Neural crest cell (in vitro differentiated cells): ENCODE measurements at places on chromosomes 3 and 15. TPM values are rescaled to one million over a fixed set of nuclear protein-coding genes. Genes with fewer than 3 reads are reported as not detected.

GRCh38 chr3:98728672-98729071 lies 34.5 kb upstream of the ST3GAL6 start:
- DNase-seq, result no peak
- H3K4me1 ChIP-seq, result peaks cover 17% of the 10 kb centered on the region
- H3K4me3 ChIP-seq, result no peak overlapping the region
- no peak overlapping the region for H3K27ac ChIP-seq

DNA sequence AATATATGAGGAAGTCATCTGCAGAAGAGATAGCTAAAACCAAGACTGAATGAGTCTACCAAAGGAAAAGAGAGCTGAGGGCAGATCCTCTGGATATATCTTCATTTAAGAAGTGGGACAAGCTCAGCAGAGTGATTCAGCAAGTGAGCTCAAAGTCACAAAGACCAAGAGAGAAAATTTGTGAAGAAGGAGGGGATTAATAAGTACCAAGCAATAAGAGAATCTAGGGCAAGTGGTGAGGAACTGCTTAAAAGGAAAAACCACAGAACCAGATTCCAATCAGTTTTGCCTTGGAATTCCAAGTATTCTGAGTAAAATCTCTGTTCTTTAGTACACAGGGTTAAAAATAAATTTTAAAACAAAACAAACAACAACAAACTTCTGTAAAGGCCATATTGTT lies 3.6 kb downstream of the EHHADH start:
- H3K27ac ChIP-seq, result no peak overlapping the region
- no peak for DNase-seq
- peaks cover 8% of the 10 kb centered on the region for H3K36me3 ChIP-seq
- H3K27me3 ChIP-seq, result peaks cover 8% of the 10 kb centered on the region
- H3K4me1 ChIP-seq, result no peaks in the 10 kb centered on the region

DNA sequence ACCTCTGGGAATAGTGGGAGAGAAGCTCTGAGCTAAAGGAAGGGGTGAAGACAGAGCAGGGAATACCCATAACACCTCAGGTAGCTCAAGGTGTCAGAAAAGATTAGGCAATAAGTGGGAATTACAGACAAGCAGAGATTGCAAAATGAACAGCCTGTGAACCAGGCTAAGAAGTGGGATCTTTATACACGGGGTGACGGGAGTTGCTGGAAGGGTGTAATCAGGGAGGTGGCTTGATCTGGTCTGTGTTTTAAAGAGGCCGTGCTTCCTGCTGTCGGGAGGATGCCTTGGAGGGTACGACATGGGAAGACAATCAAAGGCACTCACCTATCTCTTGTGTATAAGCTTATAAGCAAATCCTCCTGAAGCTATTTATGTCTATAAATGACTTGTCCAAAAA lies 216.3 kb downstream of the CLSTN2 start:
- H3K4me1 ChIP-seq, result no peaks in the 10 kb centered on the region
- no peak overlapping the region for H3K27ac ChIP-seq
- no peaks in the 10 kb centered on the region for H3K27me3 ChIP-seq
- no peaks in the 10 kb centered on the region for H3K36me3 ChIP-seq
- no peak overlapping the region for H3K4me3 ChIP-seq

GRCh38 chr15:83733206-83733605 lies 79.3 kb downstream of the ADAMTSL3 start:
- no peak overlapping the region for H3K27ac ChIP-seq
- no peaks in the 10 kb centered on the region for H3K36me3 ChIP-seq
- DNase-seq, result no peak
- H3K4me1 ChIP-seq, result no peaks in the 10 kb centered on the region
- no peaks in the 10 kb centered on the region for H3K27me3 ChIP-seq
- no peak overlapping the region for H3K4me3 ChIP-seq

HDAC11 gene
- total RNA-seq, result 12.6 and 14.0 TPM in 2 replicates

DNA sequence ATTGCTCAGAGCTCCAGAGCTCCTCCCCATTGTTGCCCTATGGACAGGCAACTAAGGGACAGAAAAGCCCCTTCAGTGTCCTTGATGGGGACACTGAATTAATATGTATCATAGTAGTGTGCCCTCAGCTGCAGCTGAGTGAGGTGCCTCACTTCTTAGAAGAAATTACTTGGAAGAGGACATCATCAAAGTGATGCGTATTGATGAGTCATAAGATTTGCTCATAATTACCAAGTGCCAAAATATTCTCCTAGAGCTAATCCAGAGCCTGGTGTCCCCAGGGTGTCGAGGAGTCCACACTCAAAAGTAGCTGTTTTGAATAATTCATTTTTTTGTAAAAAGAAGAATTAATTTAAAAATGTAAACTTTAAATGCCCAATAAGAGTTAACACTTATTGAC lies 200.7 kb upstream of the SEMA6D start:
- no peaks in the 10 kb centered on the region for H3K36me3 ChIP-seq
- no peaks in the 10 kb centered on the region for H3K27me3 ChIP-seq
- no peak for DNase-seq
- H3K4me3 ChIP-seq, result no peak overlapping the region
- no peak overlapping the region for H3K27ac ChIP-seq

- H3K4me3 ChIP-seq, result no peak overlapping the region
- H3K4me1 ChIP-seq, result peaks cover 12% of the 10 kb centered on the region
- H3K27ac ChIP-seq, result no peak overlapping the region
- DNase-seq, result no peak
Measured at GRCh38 chr3:4688411-4688810, 195.3 kb downstream of the ITPR1 start.

GRCh38 chr3:143306407-143306806 lies 186.8 kb downstream of the CHST2 start:
- H3K36me3 ChIP-seq, result no peaks in the 10 kb centered on the region
- no peaks in the 10 kb centered on the region for H3K27me3 ChIP-seq

PLXND1 gene
- 39.4 and 44.3 TPM in 2 replicates for total RNA-seq

- no peaks in the 10 kb centered on the region for H3K36me3 ChIP-seq
- H3K4me1 ChIP-seq, result peaks cover 12% of the 10 kb centered on the region
- H3K4me3 ChIP-seq, result no peak overlapping the region
- peak; percentile 83 for DNase-seq
- peak overlapping the region; percentile 72 for H3K27ac ChIP-seq
- H3K27me3 ChIP-seq, result peaks cover 24% of the 10 kb centered on the region
Measured at GRCh38 chr15:76190751-76191538, 120.3 kb downstream of the ETFA start.

DPPA2 gene
- total RNA-seq, result 0.86 and 1.1 TPM in 2 replicates

DNA sequence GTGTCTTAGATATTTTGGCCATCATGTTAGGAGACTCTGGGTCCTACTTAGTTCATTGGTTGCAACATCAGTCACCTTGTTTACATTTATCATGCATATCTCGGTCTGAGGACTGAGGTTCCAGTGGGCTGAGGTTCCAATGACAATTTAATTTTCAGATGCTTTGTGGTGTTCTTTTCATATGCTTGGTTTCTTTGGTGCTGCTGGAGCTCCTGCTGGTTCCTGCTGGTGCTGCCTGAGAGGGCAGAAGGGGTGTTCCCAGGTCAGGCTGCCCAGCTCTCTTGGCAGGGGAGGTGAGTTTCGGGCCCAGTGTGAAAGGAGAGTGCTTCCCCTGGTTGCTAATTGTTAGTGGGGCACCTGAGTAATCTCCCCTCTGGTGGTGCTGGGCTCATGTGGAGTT lies 6.9 kb upstream of the KLHL40 start:
- no peak overlapping the region for H3K27ac ChIP-seq
- H3K4me3 ChIP-seq, result no peak overlapping the region
- no peaks in the 10 kb centered on the region for H3K36me3 ChIP-seq
- no peaks in the 10 kb centered on the region for H3K4me1 ChIP-seq

DAZL gene
- total RNA-seq, result not detected in 2 replicates

GRCh38 chr3:69129531-69129930 lies 7.1 kb upstream of the LMOD3 start:
- peaks cover 18% of the 10 kb centered on the region for H3K4me1 ChIP-seq
- no peak overlapping the region for H3K4me3 ChIP-seq
- no peak for DNase-seq
- no peak overlapping the region for H3K27ac ChIP-seq
- no peaks in the 10 kb centered on the region for H3K36me3 ChIP-seq

DNA sequence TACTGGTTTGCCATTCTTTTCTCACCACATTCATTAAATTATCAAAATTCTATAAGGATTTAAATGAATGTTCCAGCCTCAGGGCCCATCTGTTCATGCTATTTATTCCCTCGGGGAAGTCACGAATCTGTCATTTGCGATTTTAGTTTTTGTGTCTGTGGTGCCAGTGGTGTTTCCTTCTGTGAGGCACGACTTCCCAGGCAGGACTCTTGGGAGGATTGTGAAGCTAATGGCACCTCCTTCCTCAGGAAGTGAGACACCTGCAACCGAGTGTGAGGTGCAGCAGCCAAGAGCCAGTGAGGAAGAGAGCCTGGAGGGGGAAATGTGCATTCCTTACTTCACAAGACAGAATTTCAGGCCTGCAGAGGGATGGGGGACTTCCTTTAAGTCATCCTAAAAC lies 24.1 kb downstream of the SV2B start:
- peaks cover 10% of the 10 kb centered on the region for H3K4me1 ChIP-seq
- no peak overlapping the region for H3K27ac ChIP-seq
- no peaks in the 10 kb centered on the region for H3K36me3 ChIP-seq
- DNase-seq, result no peak
- no peak overlapping the region for H3K4me3 ChIP-seq
- peaks cover 30% of the 10 kb centered on the region for H3K27me3 ChIP-seq

BOC gene
- 114 and 130 TPM in 2 replicates for total RNA-seq

PYGO1 gene
- 32.2 and 35.4 TPM in 2 replicates for total RNA-seq

SYNPR gene
- total RNA-seq, result not detected in 2 replicates

DNA sequence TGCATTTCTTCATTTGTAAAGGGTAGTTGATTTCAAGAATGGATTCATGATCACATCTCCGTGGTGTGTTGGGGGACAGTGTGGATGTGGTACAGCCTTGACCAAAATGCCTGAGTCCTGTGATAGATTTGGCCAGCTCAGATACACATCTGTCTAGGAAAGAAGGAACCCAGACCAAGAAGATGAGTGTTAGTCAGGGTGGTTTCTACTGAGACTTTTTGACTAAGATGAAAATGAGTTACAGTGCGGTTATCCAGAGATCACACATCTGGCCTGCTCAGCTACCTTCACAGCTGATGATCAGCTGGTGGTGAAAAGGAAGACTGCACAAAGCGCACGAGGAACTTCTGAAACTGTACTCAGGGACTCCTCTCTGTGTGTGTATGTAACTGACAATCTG lies 68.0 kb downstream of the FNDC3B start:
- H3K27me3 ChIP-seq, result no peaks in the 10 kb centered on the region
- no peak overlapping the region for H3K27ac ChIP-seq
- H3K4me1 ChIP-seq, result peaks cover 66% of the 10 kb centered on the region

DNA sequence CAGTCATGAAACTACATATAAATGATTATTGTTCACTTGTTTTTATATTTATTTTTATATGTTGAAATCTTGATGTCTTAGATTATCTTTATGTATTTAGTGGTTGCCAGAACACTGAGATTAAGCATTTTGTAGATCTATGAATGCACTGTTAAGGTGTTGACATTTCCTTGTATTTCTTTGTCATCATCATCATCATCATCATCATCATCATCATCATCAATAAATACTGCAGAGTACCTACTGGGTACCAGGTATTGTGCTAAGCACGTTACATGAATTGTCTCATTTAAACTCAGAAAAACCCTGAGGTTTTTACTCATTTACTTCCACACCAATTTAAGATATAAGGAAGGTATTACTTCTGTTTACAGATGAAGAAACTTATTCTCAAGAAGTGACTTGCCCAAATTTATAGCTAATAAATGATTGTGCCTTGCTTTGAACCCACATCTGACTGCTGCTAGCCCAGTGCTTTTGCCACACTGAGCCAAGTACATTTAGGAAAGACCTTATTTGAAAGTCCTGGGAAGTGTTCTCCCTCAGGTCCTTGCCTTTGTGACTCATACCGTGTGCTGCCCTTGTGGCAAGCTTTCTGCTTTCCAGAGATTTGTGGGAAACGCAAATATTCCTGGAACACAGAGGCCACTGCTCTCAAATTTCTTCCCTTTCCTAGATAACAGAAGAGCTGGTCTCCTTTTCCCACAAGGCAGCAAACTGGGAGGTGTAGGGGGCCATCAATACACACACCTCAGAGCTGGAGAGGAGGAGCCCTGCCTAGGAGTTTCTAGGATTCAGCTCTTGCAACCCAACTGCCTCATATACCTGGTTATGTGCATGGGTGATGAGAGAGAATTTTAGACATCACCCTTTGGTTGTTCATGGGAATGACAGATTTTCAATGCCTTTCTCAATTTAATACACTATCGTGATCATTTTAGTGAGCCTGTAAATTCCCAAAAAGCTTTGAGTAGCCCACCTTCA lies 115.4 kb upstream of the C15orf61 start:
- peaks cover 31% of the 10 kb centered on the region for H3K4me1 ChIP-seq
- no peak overlapping the region for H3K27ac ChIP-seq

GRCh38 chr3:60263191-60263590 lies 988.1 kb downstream of the FHIT start:
- H3K36me3 ChIP-seq, result no peaks in the 10 kb centered on the region
- H3K27me3 ChIP-seq, result no peaks in the 10 kb centered on the region
- H3K4me1 ChIP-seq, result no peaks in the 10 kb centered on the region
- no peak overlapping the region for H3K27ac ChIP-seq

DNA sequence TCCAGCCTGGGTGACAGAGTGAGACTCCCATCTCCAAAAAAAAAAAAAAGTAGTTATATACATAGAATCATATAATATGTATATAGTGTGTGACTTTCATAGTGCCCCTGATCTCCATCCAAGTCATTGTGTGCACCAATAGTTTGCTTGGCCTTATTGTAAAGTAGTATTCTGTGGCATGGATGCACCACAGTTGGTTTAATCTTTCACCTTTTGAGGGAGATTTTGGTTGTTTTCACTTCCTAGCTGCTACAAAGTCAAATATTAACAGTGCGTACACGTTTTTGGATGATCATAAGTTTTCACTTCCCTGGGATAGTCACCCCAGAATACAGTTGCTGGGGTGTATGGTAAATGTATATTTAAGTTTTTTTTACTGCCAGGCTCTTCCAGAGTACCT lies 162.8 kb downstream of the PTPRG start:
- H3K4me1 ChIP-seq, result peaks cover 28% of the 10 kb centered on the region
- H3K36me3 ChIP-seq, result no peaks in the 10 kb centered on the region
- no peak overlapping the region for H3K27ac ChIP-seq
- H3K4me3 ChIP-seq, result no peak overlapping the region
- no peaks in the 10 kb centered on the region for H3K27me3 ChIP-seq

DNA sequence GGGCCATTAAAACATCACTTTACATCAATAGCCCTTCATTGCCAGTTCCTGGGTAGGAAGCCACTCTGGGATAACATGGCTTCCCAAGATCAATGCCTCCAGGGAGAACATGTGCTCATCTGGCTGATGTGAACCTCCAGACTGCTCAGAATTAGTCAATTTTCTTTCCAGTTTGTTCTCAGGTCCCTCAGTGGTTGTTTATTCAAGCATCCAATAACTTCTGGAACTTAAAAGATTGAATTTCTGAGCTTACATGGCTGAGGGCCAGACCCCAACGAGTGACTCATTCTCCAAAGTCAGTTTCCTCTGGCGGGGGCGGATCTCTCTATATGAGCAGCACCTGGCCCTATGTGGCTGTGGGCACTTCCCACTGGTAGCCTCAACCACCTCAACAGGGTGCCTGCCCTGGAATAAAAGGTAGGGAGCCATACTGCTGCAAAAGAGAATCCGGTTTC lies 34.0 kb downstream of the LYZL4 start:
- peaks cover 14% of the 10 kb centered on the region for H3K27me3 ChIP-seq
- no peak overlapping the region for H3K27ac ChIP-seq
- no peak for DNase-seq
